Left colon (tissue), 2 donors: ENCODE measurements at places on chromosomes 3 and 15. TPM values are rescaled to one million over a fixed set of nuclear protein-coding genes. Genes with fewer than 3 reads are reported as not detected.

GRCh38 chr3:138113326-138113725 lies 2.1 kb downstream of the DZIP1L start:
- DNase-seq = no peak

GRCh38 chr3:18772699-18773305 lies 347.7 kb upstream of the SATB1 start:
- no peak for DNase-seq

DNA sequence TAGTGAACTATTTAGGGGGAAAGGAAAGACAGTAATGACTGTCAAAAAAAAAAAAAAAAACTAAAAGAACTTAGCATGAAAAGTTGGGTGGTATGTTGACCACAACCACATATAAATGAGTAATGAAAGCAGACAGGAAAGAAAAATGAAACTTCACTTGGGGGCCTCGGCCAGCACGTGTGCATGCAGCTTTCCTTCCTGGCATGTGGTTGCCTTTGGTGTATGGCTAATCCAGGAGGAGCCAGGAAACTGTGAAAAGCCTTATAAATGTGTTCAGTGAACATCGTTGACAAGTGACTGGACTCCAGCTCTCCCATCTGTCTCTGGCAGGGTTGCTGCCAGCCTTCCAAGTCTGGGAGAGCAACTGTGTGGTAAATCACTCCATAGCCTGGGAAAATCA lies 195.1 kb downstream of the DTWD1 start:
- DNase-seq = no peak

GRCh38 chr15:56327721-56328502 lies 37.3 kb upstream of the TEX9 start:
- no peak for DNase-seq

Gene TEX9
- total RNA-seq = 7.6 TPM
